ENCODE measurements at places on chromosomes 6 and 20. TPM values are rescaled to one million over a fixed set of nuclear protein-coding genes. Genes with fewer than 3 reads are reported as not detected.

The MMP24 gene
- 0.28 TPM for total RNA-seq

The STX11 gene
- not detected for total RNA-seq

The CALHM5 gene
- total RNA-seq, result not detected

GRCh38 chr6:10272591-10272990, 142.3 kb downstream of the TFAP2A start:
- H3K4me1 ChIP-seq, result no peaks in the 10 kb centered on the region
- no peak overlapping the region for H3K27ac ChIP-seq
- H3K36me3 ChIP-seq, result no peaks in the 10 kb centered on the region

GRCh38 chr6:45786355-45786781, 229.3 kb downstream of the CLIC5 start:
- no peak overlapping the region for H3K4me3 ChIP-seq
- no peaks in the 10 kb centered on the region for H3K27me3 ChIP-seq
- H3K4me1 ChIP-seq, result no peaks in the 10 kb centered on the region
- H3K27ac ChIP-seq, result no peak overlapping the region
- no peak for DNase-seq
- H3K36me3 ChIP-seq, result no peaks in the 10 kb centered on the region

DNA sequence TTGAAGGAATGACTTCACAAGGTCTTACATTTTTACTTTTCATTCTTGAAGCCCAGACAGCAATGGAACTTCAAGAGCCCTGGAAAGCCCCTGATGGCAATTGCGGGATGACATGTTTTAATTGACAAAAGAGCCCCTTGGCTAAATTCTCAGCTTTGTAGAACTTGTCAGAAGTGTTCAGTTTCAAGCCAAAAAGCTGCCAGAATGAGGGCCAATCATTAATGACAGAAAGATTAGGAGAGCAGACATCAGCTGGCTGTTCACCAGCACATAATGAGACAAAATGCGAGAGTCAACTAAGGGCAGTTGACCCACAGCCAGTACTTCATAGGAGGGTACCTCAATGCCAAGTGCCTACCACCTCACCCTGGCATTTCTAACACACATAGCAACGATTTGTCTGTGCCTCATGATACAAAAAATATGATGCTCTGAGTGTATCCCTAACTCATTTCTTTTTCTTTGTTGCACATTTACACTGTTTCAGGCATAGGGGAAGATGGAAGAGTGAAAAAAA, 243.1 kb downstream of the MYLK4 start:
- no peak overlapping the region for H3K4me3 ChIP-seq
- H3K27me3 ChIP-seq, result no peaks in the 10 kb centered on the region
- no peak overlapping the region for H3K27ac ChIP-seq
- peaks cover 27% of the 10 kb centered on the region for H3K4me1 ChIP-seq
- no peak for DNase-seq

All from HepG2 (cell line).